H9 (cell line): ENCODE measurements at places on chromosomes 3 and 15. TPM values are rescaled to one million over a fixed set of nuclear protein-coding genes. Genes with fewer than 3 reads are reported as not detected.

GRCh38 chr3:40523781-40524180 lies 979 bp upstream of the ZNF621 start:
- DNase-seq: no peak

DNA sequence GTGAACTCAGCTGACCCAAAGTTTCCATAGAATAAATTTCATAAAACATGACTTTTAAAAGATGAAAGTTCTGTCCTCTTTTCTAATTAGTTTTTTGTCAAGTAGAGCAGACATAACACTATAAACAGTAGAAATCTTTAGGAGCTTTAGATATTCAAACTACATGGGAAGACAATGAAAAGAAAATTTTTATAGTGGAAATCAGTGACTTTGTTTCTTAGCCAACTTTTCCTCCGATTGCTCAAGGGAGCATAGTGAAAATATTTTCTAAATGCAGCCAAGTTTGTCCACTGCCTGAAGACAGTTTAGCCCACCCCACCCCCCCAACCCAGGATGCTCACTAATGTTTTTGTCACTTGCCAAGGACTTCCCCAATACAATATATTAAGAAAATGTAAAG lies 114.9 kb downstream of the PLD1 start:
- DNase-seq: no peak

- DNase-seq: peak; percentile 86
Observed at GRCh38 chr15:43218908-43219706, 1.7 kb downstream of the EPB42 start.

Gene CHDH
- 8.2 and 11.0 TPM in 2 replicates for total RNA-seq

Gene DOCK3
- 7.0 and 8.3 TPM in 2 replicates for total RNA-seq

Gene SLCO3A1
- total RNA-seq: 9.4 and 12.1 TPM in 2 replicates
